AG08395 (cell line): ENCODE measurements at places on chromosomes 11 and 22.

DNA sequence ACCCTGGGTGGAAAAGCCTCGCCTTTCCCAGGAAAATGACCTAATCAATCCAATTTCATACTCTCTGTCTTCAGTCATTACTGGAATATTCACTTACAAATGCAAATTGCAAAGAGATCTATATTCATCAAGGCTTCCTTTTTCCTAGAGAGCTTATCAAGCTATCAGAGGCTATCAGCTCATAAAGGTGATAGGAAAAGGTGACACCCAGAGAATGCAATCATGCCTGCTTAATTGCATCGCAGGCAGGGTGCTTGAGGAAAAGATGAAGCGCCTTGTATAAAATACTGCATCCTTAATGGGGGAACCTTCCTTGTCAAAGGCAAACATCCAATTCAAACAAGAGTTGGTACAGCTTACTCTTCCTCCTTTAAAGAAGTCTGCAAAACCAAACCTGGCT lies 59.7 kb downstream of the SHANK2 start:
- no peak for DNase-seq

GRCh38 chr11:59221441-59221840 lies 8.7 kb upstream of the MPEG1 start:
- DNase-seq, result peak; percentile 61

- no peak for DNase-seq
These were observed 117.6 kb downstream of the PHF21B start for GRCh38 chr22:44892243-44892642.

DNA sequence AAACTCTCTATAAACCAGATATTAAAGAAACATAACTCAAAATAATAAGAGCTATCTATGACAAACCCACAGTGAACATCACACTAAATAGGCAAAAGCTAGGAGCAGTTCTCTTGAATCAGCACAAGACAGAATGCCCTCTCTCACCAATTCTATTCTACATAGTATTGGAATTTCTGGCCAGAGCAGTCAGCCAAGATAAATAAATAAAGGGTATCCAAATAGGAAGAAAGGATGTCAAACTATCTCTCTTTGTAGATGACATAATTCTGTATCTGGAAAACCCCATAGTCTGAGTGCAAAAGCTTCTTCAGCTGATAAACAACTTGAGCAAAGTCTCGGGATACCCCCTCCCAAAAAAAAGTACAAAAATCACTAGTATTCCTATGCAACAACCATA lies 359.8 kb downstream of the LRRC4C start:
- DNase-seq, result no peak

DNA sequence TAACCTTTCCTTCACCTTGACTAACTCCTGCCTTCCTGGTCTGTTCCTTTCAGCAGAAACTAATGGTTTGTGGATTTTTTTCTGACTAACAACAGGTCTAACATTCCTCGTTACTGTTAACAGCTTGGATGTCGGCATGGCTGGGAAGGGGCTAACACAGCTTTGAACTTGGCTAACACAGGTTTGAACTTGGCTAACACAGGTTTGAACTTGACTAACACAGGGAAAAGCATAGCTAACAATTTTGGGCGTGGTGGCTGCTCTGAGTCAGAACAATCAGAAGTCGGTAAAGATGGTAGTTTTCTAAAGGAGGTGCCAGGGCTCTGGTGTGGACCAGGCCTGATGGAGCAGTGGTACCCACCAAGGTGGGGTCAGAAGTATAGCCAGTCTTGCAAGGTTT lies 16.1 kb downstream of the MIAT start:
- DNase-seq, result no peak

GRCh38 chr22:45254789-45255278 lies 14.1 kb upstream of the KIAA0930 start:
- DNase-seq, result no peak

DNA sequence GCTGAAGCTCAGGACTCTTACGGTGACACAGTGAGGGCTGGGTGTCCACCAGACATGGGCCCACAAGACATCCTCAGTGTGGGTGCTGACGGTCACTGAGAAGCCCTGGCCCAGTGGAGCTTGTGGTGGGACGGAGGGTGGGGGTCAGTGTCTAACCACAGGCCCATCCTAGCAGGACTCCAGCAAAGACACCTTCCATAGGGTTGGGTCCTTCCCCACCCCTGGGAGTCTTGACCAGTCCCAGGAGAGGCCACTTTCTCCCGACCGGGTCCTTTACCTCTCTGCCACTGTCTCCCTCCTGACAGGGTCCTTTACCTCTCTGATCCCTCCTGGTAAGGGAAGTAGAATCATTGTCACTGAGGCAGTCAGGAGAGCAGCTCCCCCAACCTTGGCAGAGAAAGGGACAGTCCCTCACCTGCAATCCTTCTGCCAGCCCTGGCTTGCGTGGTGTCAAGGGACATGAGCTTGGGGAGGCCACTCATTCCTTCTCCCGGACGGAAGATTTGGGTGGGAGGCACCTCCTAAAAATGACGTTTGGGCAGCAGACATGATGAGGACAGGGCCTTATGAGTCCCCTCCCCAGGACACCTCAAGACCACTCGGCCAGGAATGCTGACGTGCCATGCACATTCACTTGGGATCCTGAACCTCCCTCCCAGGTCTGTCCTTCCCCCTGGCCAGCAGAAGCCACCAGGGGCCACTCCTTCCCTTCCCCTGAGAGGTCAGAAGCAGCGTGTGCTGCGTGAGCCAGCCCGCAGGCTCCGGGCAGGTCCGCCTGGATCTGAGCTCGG lies 91.5 kb upstream of the FGF3 start:
- no peak for DNase-seq

GRCh38 chr11:6653097-6653496 lies 2.5 kb downstream of the DCHS1 start:
- DNase-seq, result no peak

- no peak for DNase-seq
These were observed 38.1 kb downstream of the MB start for GRCh38 chr22:35578836-35579575.

DNA sequence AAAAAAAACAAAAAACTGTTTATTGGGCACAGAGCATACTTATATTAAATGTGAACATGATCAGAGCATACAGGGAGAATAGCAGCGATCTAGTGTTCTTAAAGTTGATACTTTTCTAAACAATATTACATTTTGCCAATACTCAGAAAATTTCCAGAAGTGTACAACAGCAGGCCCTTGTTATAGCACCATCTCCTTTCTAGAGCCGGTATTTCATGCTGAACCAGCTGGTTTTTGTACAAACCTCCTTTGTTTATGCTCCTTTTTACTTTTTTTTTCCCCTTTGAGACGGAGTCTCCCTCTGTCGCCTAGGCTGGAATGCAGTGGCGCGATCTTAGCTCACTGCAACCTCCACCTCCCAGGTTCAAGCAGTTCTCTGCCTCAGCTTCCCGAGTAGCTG lies 90.7 kb downstream of the PPP6R3 start:
- no peak for DNase-seq

DNA sequence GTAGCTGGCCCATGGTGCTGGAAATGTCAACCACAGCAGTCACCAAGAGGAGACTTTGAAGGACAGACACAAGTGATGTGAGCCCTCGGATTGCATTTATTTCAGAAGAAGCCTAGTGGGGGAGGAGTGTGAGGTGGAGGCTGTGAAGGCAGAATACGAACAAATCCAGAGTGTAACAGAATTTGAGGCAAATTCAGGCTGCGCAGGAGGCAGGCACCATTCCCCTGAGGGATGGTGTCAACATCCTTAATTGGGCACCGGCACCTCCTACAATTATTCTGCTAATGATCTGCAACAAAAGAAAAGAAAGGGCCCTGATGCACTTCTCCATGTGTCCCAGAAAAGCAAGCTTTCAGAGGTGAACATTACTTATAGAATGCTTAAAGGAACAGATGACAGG lies 32.2 kb downstream of the CWC15 start:
- no peak for DNase-seq

DNA sequence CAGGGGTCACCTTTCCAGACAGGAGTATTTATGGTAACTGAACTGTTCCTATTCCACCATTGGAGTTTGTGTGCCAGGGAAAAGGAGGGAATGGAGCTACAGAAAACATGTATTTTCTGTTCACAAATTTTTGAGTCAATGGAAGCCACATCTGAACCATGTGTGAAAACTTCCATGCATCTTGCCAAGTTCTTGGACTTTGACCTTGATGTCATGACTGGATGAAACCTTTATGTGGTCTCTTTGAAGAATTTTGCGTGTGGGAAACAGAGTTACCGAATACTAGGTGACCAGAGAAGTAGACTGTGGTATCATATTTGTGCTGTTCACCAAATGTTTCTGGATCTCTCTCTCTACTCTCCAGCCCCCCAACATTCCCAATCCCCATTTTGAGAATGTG lies 104.8 kb downstream of the CD44 start:
- no peak for DNase-seq
